ENCODE measurements at places on chromosomes 6 and 20. TPM values are rescaled to one million over a fixed set of nuclear protein-coding genes. Genes with fewer than 3 reads are reported as not detected.

Gene SIRPB2
- not detected for total RNA-seq

GRCh38 chr20:50913690-50914375, 17.4 kb downstream of the ADNP start:
- DNase-seq = peak; percentile 88

GRCh38 chr6:145175470-145175869, 559.9 kb downstream of the EPM2A start:
- DNase-seq = no peak

Gene DACT2
- not detected for total RNA-seq

DNA sequence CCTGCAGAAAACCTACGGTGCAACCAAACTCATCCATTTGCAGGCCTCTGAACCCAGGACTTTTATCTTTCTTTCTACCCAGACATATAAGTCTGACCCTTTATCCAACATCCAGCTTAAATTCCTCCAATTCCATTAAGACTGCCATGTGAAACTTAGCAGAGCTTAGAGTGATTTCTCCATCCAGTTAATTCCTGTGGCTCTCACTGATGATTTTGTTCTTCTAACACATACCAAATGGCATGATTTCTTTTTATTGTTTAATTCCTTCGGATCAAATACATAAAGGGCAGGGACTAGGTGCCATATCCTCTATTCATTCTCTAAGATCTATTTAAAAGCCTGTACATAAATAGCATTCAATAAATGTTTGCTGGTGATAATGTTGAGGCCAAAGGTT, 92.9 kb downstream of the TASP1 start:
- DNase-seq = no peak

GRCh38 chr6:122817358-122817757, 28.3 kb downstream of the SMPDL3A start:
- DNase-seq = no peak

GRCh38 chr6:119148098-119148824, 69.8 kb upstream of the FAM184A start:
- DNase-seq = peak; percentile 83

Gene MOXD1
- total RNA-seq = 10.6 TPM

DNA sequence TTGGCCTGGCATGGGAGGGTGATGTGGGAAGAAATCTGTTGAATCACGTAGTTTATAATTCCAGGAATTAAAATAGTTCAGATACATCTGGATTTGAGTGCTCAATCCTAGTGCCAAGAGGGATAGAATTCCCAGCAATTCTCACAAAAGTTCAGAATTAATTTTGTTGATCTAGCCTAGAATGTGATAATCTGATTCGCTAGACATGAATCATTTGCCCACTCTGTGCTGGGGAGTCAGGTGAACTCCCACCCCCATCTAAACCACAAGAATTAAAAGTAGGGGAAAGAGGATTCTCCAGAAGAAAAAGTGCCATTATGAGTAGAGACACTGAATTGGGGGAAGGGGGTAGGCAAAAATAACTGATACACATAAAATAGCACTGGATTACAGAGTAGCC, 85.0 kb downstream of the LIN28B start:
- DNase-seq = no peak

GRCh38 chr6:167078745-167079144, 44.2 kb upstream of the CCR6 start:
- no peak for DNase-seq

DNA sequence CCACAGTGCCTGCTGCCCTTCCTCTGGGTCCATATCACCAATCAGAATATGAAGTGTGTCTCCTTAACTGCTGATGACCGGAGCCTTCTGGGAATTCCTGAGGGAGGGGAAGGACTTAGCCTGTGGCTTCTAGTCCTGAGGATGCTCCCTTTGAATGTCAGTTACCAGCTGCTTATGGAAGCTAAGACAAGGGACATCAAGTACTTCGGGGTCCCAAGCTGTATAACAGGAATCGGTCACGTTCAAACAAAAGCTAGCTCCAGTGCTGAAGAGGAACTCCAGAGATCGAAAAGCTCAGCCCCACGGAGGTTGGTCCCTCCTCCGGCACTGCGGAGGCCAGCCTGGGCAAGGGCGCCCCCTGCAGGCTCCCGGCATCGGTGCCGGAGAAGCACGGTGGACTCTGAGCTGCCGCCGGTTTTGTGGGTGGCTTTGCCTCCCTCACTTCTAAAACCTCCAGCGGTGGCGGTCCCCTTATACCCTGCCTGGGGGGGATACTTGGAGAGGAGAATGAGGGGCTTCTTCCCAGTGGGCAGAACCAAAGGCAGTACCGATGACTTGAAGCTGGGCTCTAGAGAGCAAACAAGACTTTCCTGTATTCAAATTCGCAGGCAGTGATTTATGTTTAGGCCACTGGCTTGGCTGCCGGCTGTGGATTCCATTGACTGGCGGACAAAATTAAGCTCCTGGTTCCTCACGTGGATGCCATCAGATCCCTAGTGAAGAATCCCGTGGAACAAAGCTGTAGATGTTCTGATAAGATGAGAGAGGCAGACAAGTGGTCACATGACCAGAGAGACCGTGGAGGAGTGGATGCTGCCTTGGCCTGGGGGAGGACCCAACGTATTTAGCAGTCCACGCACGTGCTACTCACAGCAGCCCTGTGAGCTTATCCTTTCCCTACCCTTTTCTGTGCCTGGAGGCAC, 16.2 kb upstream of the UBR2 start:
- peak; percentile 73 for DNase-seq

DNA sequence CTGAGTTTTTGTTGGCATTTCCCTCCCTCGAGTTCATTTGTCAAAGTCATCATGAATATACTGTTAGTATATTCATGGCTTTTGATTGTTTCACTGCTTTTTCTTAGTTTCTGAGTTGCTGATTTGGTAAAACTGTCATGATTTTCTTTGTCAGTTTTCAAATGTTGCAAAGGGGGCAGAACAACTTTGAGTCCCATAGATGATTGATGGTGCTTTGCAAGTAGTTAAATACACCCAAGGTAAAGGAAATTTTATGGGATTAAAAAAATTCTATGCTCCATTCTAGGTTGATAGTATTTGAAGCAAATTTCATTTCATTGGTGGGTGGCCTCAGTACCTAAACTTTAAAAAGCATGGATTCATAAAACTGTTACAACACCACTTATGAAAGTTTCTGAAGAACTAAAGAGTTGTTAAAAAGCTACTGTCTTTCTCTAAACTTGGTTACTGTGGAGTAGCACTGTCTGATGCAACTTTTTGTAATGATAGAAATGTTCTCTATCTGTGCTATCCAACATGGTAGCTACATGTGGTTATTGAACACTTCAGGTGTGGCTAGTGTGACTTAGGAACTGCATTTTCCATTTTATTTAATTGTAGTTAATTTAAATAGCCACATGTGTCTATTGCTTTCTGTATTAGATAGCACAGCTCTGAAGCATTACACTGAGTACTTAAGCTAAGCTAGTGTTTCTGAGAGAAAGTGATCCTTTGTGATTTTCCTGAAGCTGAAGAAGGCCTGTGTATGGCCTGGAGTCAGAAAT, 153.6 kb downstream of the ZFAND3 start:
- DNase-seq = no peak

DNA sequence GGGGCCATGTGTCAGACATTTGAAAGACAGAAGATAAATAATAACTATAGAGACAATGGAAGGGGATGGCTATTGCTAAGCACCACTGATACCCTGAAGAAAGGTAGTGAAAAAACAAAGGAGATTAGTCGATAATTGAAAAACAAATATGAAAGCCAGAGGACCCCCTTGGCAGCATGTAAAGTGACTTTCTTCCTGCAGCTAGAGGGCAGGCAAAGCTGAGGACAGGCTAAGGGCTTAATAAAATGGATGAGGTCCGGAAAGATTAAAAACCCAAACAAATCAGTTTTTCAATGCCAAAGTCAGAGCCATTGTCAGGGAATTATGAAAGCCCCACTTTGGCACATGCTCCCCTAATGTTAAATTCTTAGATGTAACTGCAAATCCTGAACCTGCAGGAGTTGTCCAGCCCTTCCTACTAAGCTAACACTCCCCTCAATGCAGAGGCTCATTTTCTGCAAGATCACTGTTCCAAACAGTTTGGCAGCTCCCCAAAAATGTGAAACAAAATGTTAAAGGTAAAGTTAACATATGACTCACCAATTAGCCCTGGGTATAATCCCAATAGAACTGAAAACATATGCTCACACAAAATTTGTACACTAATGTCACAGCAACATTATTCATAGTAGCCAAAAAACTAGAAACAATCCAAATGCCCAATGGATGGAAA, 1177.9 kb downstream of the GRIK2 start:
- DNase-seq = no peak

GRCh38 chr6:77511860-77512259, 48.6 kb upstream of the HTR1B start:
- no peak for DNase-seq

DNA sequence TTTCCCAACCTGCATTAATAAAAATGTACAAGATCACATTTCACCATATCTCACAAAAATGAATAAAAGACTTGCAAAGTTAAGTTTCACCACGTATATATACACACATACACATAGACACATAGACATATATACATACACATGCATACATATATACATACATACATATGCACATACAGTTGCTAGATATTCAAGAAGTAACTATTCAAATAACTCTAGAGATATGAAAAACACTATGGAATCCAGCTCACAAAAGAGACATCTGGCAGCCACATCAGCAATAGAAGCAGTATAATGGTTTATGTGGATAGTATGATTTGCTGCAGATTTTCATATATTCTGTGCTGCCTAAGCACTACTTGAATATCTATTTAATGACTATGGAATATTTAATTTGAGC, 28.1 kb downstream of the PAK5 start:
- DNase-seq = no peak

DNA sequence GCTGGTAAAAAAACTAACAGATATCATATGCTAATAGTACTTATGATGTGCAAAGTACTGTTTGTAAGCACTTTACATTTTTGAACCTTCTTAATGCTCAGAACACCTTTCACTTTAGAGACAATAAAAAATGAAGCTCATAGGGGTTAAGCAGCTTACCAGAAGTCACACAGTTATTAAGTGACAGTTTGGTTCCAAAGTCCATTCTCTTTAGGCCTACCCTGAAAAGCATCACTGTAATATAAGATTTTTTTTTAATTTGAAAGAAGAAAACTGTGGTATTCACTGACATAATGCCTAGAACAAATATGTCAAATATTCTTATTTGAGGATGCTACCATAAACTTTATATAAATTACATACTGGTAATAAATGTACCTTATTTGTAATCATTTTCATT, 127.6 kb upstream of the RUNX2 start:
- no peak for DNase-seq

- no peak for DNase-seq
Observed at GRCh38 chr6:144947398-144947976, 662.4 kb downstream of the UTRN start.

Gene NOX3
- not detected for total RNA-seq

Gene LST1
- not detected for total RNA-seq

DNA sequence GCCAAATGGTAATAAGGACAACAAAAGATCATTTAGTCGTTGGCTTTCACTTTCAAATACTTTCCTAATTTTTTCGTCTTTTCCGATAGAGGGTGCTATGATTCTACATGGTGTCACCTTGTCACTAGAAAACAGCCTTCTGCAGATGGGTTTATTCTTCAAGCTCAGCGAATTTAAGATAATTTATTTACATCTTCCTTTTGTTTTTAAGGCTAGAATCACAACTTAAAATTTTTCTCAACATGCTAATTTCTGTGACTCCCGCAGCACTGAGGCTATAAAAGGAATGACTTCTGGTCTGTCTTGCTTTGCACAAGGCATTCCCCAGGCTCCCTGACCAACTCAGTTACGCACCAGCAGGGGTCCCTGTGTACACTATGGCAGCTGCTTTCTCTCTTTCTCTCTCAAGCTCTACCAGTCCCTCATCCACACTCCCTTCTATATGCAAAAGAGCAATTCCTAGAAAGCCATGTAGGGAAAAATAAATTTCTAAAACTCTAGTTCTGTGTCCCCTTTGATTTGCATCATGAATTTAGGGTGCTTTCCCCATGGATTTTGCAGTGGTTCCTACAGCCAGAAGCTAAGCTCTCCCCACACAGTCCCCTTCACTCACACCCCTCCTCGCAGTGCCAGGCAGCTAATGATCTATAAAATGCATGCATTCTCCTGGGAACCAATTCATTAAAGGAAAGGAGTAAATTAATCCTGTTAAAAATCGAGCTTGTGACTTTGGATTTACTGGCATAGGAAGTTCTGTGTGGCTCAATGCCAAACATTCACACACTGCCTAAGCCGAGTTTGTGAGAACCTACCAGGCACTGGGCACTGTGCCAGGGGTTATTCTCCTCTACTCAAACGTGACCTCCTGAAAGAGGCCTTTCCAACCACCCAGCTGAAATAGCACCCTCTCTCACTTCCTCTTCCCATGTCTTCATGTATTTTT, 74.5 kb downstream of the DCDC2 start:
- peak; percentile 61 for DNase-seq

GRCh38 chr20:58986968-58987517, 6.0 kb downstream of the NELFCD start:
- DNase-seq = no peak

DNA sequence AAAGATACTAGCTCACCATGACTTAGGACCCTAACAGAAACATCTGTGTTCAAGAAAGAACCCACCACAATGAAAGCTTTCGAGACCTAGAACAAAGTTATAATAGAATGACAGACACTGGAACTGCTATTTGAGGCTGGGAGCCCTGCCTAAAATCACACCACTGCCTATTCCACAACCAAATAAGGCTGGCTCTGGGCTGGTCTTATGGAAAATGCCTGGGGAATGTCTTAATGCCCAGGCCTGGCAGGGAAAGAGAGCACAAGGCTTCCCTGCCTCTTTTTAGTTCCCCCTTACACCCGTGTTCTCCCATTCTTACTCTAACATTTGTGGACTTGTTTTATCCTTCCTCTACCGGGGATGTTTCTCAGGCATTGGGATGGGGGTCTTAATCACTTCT, 5.6 kb upstream of the METTL24 start:
- DNase-seq = no peak

Gene SLC32A1
- total RNA-seq = not detected

Gene RHAG
- not detected for total RNA-seq

DNA sequence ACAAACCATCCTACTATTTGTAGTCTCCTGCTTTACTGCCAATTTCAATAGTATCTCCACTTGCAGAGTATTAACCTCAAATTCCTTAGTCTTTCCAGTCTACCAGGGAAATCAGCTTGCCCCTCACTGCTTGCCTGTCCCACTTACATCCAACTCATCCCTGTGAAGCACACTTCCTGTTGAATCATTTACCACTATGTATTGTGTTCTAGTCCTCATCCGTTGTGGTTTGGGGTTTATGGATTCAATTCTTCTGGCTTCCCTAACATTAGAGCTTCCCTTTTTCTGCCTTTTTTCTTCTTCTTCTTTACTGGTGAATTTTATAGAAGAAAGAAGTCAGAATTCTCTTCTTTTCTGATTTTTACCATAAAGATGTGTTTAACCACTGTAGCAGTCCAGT, 5.1 kb upstream of the TXLNB start:
- DNase-seq = peak; percentile 69

GRCh38 chr6:101015541-101015940, 134.4 kb upstream of the ASCC3 start:
- no peak for DNase-seq

Gene B3GALT4
- total RNA-seq = 0.72 TPM

GRCh38 chr6:30238178-30238795, 25.1 kb upstream of the TRIM26 start:
- peak; percentile 31 for DNase-seq

Measured in IMR-90 (cell line).